ENCODE measurements at places on chromosomes 16 and 17.

GRCh38 chr16:26857371-26857770 lies 209.4 kb upstream of the C16orf82 start:
- no peak for DNase-seq

DNA sequence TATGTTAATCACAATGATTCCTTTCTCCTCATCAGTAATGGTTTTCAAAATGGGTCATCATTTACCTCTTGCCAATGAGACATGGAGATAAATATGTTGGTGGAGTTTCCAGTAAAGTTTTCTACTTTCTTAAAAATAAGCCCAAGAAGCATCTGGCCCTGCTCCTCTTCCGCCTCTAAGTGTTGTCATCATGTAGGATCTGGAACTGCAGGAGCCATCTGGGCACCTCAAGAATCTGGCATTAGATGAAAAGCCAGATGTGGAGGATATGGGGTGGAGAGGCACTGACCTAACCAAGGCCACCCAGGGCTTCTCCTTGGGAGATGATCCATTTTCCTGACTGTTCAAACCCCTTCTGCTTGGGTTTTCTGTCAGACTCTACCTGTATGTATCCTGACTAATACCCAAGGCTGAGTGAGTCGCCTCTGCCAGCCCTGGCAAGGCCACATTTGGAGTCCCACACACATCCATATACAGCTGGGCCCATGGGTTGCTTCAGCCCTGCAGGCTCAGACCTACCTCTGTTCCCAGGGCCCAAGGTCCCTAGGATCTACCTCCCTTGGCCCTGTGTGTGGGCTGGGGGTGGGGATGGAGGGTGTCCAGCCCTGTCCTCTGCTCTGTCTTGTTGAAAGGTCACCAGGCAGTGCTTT lies 24.6 kb downstream of the CCDC182 start:
- no peak for DNase-seq

GRCh38 chr16:57756424-57757325 lies 21.1 kb downstream of the KATNB1 start:
- DNase-seq = no peak

GRCh38 chr17:2551928-2552327 lies 40.2 kb upstream of the METTL16 start:
- DNase-seq = no peak

Data from fibroblast of skin of back (primary cell).